Islet precursor cell (in vitro differentiated cells): ENCODE measurements at places on chromosomes 7 and 10.

DNA sequence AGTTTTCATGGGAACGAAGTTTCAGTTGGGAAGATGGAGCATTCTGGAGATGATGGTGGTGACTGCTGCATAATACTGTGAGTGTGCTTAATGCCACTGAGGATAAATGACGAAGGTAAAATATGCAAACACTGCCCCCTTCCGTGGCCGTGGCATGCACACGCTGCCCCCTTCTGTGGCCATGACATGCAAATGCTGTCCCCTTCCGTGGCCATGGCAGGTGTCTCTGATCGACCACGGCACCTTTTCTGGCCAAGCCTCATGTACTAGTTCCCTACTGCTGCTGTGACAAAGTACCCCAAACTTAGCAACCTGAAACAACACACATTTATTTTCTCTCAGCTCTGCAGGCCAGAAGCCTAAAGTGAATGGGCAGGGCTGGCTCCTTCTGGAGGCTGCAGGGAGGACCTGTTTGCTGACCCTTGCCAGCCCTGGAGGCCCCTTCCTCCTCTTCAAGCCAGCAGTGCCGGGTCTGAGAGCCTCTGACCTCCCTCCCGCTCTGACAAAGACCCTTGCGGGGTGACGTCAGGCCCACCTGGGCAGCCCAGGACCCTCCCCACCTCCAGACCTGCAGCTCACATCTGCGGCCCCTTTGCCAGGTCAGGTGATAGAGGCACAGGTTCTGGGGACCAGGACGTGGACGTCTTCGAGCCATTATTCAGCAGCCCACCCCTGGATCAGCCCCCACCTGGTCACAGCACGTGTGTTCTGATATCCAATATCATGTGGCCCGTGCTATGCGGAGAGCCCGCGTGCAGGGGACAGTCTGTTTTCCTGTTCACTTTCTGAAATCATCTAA is 82.0 kb downstream of the MICALL2 start:
- DNase-seq: no peak

DNA sequence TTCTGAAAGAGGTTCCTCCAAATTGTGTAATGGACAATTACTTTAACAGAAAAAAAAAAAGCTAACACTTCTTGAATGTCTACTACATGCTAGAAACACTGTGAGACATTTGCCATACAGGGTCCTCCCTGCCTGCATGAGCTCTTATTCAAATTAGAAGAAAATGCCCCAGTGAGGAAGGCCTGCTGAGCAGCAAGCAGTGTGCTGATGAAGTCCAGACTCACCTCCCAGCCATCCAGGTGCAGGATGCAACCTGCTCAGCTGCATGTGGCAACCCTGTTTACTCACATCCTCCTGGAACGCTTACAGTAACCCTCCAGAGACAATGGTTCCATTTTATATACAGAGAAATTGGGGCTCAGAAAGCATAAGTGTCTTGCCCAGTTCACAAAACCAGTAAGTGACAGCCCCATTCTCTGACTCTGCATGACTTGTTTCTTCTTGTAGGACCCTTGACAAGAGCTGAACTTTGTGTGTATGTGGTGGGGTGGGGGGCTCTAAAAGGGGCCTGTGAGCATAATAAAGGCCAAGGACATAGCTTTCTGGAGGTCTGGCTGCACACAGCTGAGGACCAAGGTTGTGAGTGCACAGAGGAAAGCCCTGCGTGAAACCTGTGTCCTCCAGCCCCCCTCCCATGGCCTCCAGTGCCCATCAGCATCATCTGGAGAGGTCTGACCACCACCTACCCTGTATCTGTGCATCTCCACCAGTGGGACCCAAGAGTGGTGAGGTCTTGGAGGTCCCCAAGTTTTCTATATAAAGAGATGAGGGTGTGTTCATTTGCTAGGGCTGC is 387.8 kb downstream of the GRID1 start:
- DNase-seq: peak; percentile 55

DNA sequence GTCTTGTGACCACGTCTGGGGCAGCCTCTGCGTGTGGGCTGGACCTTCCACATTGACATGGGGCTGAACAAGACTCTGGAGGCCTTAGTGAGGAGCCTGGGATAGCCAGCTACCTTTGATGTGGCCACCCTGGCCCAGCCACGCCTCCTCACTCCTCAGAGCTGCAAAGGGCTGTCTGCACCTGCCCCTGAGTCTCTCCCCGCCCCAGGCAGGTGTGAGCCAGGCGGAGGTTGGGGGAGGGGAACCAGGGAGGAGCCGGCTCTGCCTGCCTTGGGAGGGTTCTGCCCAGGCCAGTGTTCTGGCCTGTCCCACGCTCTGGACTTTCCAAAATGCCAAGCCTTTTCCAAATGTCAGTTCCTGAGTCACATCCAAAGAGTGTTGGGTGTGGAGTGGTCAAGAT is 72.2 kb downstream of the GTF2IRD1 start:
- peak; percentile 94 for DNase-seq

DNA sequence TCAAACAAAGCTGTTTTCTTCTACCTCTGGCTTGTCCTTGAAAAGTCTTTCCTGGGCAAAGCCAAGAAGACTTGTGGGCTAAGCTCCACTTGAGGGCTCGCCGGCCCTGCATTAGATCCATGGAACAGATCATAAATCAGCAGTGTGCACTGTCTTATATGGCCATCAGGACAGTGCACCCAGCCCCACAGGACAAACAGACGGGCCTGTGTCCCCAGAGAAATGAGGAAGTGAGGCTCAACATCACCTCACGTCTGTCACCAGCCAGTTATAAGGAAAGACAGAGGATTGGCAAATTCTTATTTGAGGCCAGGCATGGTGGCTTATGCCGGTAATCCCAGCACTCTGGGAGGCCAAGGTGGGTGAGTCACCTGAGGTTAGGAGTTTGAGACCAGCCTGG is 12.3 kb upstream of the IFT22 start:
- DNase-seq: no peak

DNA sequence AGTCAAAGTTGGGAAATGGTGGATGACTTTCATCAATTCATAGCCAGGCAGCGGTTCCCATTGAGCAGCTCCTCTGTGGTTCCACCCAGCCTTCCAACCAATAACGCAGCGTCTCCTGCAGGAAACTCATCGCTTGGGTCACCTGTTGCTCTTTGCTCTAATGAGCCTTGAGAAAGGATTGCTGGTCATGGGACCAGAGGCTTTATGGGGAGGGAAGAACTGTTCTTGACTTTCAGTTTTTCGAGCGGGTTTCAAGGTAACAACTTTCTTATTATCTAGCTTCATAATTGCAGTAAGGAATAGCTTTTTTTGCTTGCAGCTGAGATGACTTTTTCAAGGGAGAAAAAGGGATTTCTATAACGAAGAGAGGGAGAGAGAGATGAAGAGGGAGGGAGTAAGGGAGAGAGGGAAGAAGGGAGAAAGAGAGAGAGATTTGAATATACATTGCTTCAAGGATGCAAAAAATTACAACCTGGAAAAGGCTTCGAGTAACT is 405 bp upstream of the ENTPD1 start:
- peak; percentile 57 for DNase-seq

- DNase-seq: no peak
Measured at GRCh38 chr7:114534953-114535352, 120.3 kb downstream of the FOXP2 start.

DNA sequence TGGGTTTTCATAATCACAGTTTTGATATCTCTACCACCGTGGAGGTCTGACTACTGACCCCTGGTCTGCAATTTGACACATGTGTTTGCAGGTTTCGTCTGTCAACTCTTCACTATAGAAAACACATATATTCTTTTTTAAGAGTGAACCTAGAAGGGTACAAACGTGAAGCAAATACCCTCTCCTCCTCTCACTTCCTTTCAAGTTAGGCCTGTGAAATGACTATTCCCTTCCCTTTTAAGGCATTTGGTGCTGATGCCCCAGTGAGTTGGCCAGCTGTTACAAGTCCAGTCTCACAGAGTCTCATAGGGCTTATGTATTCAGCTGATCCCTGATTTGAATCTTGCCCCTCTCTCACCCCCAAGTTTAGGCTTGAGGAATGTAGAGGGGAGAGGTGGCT is 742.0 kb upstream of the IGFBP3 start:
- DNase-seq: no peak

GRCh38 chr7:19020062-19020461 is 97.4 kb downstream of the TWIST1 start:
- DNase-seq: no peak

DNA sequence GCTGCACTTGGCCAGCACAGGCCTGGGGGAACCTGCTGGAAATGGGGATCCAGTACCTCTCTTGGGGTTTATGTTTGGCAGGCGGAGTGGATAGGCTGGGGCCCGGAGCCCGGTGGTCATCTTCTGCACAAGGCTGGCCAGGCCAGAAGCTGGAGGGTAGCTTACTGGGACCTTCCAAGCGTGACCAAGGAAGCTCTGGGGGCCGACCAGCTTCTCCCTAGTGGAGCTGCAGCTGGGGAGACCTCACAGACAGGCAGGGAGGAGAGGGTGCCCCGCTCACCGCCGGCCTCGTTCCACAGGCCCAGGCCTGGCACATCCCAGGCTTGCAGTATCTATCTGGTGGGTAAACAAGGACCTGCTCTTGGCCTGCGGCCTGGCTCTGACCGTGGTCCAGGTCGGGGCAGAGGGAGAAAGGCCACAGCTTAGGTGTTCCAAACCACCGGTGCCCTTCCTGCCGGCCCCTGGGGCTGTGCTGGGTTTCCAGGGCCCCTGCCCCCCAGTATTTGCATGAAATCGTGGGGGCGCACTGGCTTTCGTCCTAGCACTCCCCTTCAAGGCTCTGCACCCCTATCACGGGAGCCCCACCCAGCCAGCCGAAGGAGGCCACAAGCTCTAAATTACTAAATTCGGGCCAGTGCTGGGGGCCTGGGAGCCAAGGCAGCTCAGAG is 1.5 kb upstream of the ELFN1 start:
- peak; percentile 58 for DNase-seq

DNA sequence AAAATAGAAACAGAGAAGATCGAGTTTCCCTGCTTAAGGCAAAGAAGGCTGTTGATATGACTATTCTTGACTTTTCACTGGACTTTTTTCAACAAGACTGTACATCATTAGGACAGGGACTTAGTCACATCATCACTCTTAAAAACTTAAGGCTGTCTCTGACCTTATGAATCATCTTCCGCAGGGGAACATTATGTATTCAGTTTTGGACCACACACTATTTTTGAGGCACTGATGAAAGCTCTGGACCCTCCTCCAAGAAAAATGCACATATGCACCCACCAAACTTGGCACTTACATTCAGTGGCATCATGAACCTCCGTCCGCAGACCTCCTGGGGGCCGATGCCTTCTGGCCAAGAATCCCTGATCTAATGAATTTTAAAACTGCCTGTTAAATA is 96.4 kb downstream of the CALD1 start:
- no peak for DNase-seq

DNA sequence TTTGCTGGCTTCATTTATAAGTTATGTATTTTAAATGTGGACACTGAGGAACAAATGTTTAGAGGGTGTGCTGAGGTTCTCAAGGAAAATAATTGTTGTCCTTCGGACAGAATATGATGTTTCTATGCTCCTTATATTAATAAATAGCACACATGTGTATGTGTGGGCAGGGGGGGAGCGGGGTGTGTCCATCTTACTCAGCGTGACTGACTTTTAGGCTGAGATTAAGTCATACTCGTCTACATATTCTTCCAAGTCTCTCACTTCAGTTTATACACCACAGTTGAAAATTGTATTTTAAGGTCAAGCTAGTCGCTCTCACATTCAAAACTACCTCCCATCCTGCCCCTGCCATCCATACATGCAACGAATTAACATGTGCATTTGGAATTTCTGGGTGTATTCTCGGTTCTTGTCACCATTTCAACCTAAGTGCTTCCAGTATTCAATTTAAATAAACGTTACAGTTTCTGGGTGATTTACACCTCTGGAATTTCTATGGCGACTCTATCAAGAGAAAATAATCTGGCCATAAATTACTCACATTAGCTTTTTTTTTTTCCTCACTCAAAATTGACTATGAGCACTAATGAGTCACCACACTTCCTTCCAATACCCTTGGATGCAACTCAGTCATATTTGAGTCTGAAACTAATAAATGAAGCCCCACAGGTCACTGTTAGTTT is 3.3 kb downstream of the PCDH15 start:
- no peak for DNase-seq

DNA sequence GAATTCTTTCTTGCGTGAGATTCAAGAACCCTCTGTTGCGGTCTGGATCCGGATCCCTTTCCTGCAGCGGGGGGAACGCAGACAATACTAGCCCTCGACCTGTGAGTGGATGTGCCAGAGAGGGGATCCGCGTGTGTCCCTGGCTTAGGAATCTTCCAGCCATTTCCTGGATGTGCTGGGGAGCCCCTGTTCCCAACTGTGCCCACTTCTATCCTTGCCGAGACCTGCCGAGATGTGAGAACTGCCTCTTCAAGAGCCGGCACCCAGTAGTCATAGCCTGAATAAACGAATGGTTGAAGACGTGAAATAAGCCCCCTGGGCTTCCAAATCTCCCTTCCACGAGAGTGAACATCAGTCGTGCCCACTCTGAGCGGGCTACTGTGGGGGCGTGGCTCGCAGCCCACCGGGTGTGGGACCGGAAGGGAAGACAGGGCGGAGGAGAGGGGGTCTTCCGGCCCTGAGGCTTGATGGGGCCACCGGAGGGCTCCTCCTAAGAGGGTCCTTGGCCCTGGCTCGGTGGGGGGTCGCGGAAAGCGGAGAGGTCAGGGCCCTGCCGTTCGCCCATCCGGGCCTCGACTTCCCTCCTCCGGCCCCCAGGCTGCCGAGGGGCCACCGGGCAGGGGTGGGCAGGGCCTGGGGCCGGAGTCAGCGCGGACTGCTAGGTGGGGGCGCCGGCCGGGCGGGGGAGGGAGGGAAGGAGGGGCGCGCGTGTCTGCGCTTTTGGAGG is 1.3 kb upstream of the CCDC136 start:
- DNase-seq: no peak

- DNase-seq: peak; percentile 76
Measured at GRCh38 chr7:132783824-132784223, 207.6 kb upstream of the PLXNA4 start.

DNA sequence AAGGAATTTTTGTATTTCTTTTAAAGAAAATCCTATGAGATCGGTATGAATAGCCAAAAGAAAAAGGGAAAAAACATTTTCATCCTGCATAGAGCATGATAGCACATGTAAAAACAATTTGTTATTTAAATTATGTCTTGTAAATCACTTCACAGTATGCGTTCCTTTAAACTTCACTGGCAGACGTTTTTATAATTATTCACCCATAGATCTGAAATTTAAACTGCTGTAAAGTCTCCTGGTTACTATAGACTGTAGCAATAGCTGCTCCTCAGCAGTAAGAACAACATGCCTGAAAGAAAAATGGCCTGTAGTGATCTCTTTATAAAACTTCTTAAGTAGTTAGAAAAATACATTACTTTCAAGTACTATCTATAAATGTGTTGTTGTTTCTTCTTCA is 26.5 kb downstream of the CAPZA2 start:
- no peak for DNase-seq

GRCh38 chr7:29139191-29139590 is 7.1 kb downstream of the CPVL start:
- no peak for DNase-seq

- DNase-seq: peak; percentile 93
Measured at GRCh38 chr10:77391605-77392235, 245.9 kb downstream of the KCNMA1 start.

DNA sequence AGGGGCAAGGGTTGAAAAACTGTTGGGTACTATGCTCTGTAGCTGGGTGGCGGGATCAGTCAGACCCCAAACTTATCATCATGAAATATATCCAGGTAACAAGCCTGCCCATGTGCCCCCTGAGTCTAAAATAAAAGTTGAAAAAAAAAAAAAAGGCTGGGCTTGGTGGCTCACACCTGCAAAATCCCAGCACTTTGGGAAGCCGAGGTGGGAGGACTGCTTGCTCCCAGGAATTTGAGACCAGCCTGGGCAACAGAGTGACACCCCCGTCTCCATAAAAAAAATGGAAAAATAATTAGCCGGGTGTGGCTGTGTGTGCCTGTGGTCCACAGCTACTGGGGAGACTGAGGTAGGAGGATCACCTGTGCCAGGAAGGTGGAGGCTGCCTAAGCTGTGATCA is 83.5 kb downstream of the VIPR2 start:
- DNase-seq: no peak

- DNase-seq: peak; percentile 87
Measured at GRCh38 chr10:100816671-100817070, 71.3 kb downstream of the PAX2 start.
